ENCODE measurements at places on chromosomes 6 and 20. TPM values are rescaled to one million over a fixed set of nuclear protein-coding genes. Genes with fewer than 3 reads are reported as not detected.

The MROH8 gene
- total RNA-seq, result 2.2 TPM

The PRKN gene
- total RNA-seq, result 7.0 TPM

DNA sequence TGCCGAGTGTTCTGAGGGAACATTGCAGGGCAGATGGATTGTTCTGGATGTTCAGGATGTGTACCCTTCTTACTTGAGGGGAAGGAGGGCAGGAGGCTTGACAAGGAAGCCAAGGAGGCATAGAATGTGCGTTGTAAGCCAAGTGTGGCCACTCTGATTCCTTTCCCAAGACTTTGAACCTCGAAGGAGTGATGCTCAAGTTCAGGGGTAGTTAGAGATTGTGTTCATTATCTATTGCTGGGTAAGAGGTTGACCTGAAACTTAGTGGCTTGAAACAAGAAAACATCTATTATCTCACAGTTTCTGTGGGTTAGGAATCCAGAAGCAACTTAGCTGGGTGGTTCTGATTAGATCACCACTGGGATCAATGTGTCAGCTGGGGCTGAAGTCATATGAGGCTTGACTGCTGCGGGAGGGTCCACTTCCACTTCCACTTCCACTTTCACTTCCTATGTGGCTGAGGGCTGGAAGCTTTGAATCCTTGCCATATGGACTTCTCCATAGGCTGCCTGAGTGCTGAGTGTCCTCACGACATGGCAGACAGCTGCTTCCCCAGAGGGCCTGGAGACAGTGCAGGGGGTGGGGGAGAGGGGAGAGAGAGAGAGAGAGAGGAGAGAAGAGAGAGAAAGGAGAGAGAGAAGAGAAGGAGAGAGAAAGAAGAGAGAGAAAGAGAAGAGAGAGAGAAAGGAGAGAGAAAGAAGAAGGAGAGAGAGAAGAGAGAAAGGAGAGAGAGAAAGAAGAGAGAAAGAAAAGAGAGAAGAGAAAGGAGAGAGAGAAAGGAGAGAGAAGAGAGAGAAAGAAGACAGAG is 6.9 kb upstream of the CD40 start:
- peak; percentile 18 for DNase-seq

GRCh38 chr20:36106606-36107005 is 47.9 kb upstream of the EPB41L1 start:
- DNase-seq, result no peak

GRCh38 chr6:105793130-105793529 is 293.0 kb upstream of the PRDM1 start:
- DNase-seq, result peak; percentile 67

DNA sequence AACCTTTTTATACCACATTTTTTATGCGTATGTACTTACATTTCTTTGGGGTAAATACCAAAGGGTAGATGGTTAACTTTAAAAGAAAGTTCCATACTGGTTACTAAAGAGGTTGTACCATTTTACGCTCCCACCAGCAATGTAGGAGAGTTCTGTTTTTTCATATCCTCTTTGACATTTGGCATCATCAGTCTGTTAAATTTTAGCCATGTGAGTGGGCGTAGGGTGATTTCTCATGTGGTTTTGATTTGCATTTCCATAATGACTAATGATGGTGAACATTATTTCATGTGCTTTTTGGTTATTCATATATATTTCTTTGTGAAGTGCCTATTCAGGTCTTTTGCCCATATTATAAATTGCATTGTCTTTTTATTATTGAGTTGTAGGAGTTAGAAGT is 194.2 kb downstream of the PRL start:
- DNase-seq, result no peak

The NFYA gene
- 54.7 TPM for total RNA-seq

DNA sequence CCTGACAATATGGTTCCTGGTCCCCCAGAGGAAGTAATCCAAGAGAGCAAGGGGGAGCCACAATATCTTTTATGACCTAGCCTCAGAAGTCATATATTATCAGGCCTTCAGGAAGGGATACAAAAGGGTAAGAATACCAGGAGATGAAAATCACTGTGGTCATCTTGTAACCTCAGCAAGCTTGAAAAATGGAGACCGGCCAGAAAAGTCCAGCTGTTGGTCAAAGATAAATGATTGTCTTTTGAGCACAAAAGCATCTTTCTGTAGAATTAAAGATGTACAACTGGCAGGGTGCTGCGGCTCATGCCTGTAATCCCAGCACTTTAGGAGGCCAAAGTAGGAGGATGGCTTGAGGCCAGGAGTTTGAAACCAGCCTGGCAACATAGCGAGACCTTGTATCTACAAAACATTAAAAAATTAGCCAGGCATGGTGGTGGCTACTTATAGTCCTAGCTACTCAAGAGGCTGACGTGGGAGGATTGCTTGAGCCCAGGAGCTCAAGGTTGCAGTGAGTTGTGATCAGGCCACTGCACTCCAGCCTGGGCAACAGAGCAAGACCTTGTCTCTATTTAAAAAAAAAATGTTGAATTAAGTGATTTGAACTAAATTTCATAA is 118.0 kb upstream of the MARCKS start:
- no peak for DNase-seq

DNA sequence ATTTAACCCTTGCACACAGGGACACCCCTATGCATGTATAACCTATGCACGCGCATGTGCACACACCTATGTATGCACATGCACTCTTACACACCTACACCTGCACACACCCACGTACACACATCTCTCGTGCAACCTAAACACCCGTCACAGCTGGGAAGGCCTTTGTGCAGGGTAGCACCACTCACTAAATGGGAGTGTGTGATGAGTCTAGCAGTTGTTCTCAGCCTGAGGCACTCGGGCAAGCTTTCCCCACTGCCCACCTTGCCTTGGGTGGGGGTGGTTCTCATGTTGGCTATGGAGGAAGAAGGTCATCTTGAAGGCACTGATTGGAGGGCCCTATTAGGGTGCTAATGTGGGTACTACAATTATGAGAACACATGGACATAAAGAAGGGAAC is 85.8 kb downstream of the DLL1 start:
- no peak for DNase-seq

GRCh38 chr6:3209114-3210023 is 18.1 kb downstream of the TUBB2B start:
- DNase-seq, result no peak

- no peak for DNase-seq
Measured at GRCh38 chr20:13117200-13117599, 103.9 kb upstream of the ISM1 start.

GRCh38 chr6:105626295-105627158 is 223.6 kb upstream of the PREP start:
- no peak for DNase-seq

The ZBP1 gene
- 0.54 TPM for total RNA-seq

GRCh38 chr6:123332070-123332469 is 304.7 kb downstream of the TRDN start:
- DNase-seq, result no peak

GRCh38 chr6:118316796-118317384 is 231.2 kb upstream of the PLN start:
- DNase-seq, result no peak
